ENCODE measurements at places on chromosomes 4 and X.

DNA sequence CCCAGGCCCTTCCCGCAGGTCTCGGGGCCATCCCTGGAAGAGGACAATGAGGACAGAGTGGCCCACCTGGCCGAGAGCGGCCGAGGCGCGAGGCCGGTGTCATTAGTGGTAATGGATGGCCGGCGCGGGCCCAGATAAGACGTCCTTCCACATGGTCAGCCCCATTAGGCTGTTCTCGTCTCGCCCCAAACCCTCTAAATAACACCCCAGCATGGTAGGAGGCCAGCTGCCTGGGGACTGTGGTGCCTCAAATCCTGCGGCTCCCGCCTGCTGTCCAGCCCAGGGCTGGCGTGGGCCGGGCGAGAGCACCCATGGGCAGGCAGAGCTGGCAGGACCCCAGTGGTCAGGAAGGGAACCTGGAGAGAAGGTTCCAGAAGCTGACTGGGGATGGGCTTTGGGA is 121.7 kb downstream of the FAM53A start:
- no peak for DNase-seq

DNA sequence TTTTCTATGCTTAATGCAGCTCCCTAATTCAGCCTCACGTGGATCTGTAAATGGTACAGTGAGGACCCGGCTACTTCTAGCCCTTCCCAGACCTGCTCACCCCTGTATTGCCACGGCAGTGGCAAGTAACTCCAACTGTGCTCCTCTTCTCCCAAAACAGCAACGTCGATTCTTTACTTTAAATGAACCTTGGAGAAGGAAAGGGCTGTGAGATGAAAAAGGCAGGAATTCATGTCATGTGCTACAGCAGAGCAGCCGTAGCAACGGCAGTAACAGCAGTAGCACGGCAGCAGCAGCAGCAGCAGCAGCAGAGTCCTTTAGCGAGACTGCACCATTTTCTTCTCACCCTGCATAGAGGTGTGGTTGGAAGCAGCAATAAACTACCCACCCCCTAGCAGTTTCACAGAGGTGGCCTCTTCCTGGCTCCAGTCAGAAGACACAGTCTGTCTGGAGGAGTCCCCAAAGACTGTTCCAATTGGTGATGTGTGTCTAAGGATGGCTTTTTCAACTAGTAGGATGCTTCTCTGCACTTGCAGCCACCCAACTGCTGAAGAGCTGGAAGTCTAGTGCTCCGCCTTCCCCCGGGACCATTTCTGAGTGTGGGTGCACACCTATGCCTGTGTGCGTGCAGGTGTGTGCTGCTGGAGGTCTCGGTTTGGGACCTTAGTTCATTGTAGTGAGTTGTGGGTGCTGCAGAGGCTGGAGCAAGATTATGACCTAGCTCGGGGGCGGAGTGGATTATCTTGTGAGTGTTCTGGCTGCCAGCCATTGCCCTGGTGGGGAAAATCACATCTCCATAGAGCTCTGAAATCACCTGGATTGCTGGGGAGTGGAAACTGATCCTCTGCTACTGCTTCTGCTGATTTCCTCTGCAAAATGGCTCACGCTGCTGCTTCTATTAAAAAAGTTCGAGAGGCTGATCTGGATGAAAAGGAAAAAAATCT is 67.2 kb downstream of the ANK2 start:
- DNase-seq: no peak

DNA sequence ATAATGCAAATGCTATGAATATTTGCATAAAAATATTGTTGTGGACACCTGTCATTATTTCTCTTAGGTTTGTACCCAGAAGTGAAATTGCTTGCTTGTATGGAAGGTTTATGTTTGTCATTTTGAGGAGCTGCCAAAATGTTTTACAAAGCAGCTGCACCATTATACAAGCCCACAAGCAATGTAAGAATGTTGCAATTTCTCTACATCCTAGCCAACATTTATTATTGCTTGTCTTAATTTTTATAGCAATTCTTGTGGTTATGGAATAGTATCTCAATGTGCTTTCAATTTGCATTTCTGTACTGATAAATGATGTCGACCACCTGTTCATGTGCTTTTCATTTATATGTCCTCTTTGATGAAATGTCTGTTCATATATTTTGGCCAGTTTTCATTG is 18.7 kb upstream of the RBMX start:
- no peak for DNase-seq

GRCh38 chr4:26330186-26330787 is 9.5 kb downstream of the RBPJ start:
- DNase-seq: peak; percentile 76

DNA sequence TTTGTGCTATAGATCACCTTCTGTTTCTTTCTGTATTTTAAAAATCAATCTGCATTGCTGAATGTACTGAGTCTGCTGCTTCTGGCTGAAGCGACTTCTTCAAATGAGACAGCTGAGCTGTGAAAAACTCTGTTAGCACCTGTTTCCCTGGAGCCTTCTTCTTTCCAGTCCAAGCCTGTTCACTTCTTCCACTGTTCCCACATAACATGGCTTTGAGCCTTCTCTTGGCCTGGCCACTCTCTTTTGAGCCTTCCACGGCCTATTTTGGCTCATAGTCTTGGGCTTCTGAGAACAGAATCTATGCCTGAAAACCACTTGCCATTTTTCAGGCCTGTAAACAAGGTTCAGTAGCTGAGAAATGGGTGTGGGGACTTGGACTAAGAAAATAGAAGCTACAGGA is 132.9 kb upstream of the IGFBP7 start:
- no peak for DNase-seq

DNA sequence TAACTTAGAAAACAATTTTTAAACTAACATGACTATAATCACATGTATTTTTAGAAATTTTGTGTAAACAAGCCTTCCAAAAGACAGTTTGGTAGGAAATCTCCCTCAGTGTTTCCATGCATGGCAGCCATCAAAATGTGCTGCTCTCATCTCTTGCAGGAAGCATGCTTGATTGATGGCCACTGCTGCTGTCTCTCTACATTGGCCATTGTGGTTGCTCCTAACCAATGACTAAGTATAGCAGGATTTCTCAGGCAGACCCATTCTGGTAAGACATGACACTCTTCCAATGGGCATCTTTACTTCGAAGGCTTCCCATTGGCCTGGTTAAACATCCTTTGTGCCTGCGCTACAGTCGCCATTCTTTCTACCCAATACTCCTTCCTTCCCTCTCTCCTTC is 78.9 kb upstream of the GUCY1A1 start:
- DNase-seq: no peak

DNA sequence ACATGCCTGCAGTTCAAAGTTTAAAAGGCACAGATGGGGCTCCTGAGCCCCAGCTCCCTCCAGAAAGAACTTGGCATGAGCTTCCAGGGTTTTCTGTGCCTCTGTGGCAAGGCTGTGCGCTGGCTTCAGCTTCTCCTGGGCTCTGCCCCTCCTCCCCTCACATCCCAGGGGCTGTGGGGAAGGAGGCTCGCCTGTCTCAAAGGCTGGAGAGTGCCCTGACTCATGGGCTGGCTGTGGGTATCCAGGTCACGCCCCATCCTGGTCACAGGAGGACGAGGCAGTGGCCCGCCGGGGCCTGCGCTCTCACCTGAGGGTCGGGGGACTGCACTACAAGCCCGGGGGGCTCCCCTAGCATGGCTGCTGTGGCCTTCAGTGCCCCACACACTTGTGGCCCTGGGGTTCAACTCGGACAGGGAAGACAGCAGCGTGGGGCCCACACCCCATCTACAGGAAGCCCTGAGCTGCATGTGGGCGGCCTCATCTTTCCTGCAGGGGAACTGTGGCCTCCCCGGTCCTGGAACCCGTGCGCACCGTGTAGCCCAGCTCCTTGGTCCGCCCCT is 17.9 kb downstream of the LRPAP1 start:
- DNase-seq: no peak

DNA sequence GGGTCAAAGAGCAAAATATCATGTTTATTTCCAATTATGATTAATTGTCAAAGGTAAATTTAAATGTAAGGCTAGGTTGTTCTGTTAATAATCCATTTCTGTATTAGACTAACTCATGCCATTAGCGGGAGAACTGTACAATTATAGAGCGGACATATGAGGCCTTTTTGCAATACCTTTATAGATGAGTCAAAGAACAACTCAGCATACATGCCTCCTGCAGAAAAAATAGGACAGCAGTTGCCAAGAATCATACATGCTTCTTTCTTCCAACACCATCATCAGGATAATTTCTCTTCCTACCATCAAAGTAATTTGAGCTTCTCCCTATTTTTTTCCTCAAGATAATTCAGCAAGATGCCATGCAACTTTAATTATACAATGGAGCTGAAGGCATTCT is 917.8 kb downstream of the ADGRL3 start:
- DNase-seq: no peak

GRCh38 chr4:16503421-16504100 is 277.3 kb upstream of the TAPT1 start:
- no peak for DNase-seq

DNA sequence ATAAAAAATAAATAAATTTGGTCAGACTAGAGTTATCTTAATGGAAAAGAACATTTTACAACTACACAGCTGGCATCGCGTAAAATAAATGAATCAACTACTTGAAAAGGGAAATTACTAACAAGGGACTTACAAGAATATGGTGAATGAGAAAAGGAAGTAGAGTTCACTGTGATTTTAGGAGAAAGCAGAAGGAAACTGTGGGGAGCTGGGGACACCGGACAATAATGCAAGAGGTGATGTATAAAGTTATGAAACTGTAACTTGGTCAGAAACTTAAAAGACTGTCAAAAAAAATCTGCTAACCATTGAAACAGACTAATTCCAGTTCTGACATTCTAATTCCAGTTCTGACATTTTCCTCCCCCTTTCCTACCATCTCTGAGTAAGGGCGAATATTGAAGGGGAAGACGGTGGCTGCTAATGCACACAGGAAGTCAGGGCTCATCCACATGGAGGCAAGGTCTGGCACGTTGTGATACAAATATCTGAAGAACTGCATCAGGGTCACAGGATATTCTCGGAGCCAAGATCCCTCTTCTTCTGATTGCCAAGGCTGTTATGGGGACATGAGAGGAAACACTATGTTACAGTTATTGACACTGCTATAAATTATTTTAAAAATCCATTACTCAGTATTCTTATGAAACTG is 170.5 kb downstream of the CDS1 start:
- DNase-seq: no peak

- no peak for DNase-seq
Measured at GRCh38 chr4:55169352-55169961, 44.1 kb upstream of the KDR start.

DNA sequence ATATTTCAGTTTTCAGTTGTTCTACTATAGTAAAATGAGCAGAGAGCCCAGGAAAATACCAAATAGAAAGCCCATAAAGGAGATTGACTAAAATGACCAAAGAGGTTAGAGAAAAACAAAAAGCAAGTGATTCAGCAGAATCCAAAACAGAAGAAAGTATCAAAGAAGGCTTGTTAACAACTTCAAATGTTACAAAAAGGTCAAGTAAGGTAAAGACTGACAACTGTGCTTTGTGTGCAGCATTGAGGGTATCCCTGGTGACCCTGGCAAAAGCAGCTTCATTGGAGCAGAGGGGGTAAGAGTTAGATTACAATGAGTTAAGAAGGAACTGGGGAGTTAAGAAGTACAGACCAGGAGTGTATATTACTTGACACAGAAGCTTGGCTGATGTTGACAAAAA is 317.9 kb downstream of the OPHN1 start:
- DNase-seq: no peak

GRCh38 chrX:119583431-119584059 is 9.2 kb downstream of the UBE2A start:
- DNase-seq: no peak

GRCh38 chrX:150477371-150477770 is 91.0 kb upstream of the MTM1 start:
- DNase-seq: no peak

DNA sequence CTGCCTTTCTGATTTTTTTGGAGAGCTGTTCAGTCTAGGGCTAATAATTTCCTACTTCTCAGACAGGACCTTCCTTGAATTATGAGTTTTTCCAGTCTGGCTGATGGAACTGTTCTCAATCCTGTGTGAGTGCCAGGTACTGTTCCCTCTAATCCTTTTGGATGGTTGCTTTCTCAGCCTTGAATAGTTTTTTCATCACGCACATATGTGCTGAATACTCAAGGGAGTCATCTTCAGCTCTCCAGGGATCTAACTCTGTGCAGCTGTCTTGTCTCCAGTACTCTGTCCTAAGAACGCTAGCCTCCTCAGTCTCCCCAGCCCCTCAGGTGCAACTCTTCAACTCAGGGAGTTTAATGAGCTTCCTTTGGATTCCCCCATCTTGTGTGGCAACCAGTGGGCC is 93.2 kb downstream of the GASK1B start:
- DNase-seq: peak; percentile 24

DNA sequence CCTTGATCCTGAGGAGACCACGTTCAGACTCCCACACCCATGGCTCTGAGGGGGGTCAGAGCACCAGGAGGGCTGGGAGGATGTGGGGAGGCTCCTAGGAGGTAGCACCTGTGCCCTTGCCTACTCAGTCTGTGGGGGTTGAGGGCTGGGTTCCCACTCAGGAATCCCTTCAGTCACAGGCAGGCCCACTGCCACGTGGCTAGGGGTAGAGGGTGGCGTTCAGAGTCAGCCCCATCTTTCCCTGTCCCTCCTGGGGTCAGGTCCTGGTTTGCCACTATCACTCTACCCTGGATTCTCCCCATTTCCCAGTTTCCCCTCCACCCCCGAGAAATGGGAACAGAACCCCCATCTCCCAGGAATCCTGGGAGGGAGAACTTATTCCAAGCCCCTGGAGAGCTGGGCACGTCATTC is 111.3 kb downstream of the PSAPL1 start:
- DNase-seq: no peak

- no peak for DNase-seq
Measured at GRCh38 chr4:64121803-64122202, 287.4 kb downstream of the TECRL start.

GRCh38 chr4:151957153-151957552 is 196.3 kb upstream of the GATB start:
- DNase-seq: no peak

DNA sequence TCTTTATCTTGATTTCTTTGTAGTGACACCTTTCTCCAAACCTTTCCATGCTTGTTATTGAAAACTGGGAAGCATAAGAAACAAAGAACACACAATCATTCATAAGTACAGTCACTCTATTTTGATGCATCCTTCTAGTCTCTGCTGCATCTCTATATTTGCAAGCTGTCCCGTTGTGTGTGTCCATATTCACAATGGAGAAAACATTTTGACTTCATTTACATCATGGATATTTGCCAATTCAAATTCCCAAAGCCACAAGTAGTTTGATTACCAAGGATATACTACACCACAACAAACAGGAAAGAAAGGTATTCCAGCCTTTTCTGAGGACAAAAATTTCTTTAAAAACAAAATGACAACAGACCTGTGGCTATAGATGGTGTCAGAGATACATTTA is 673.8 kb downstream of the STIM2 start:
- DNase-seq: no peak

GRCh38 chr4:65453398-65453797 is 216.9 kb downstream of the EPHA5 start:
- no peak for DNase-seq

GRCh38 chrX:153551135-153551534 is 33.7 kb downstream of the ATP2B3 start:
- peak; percentile 82 for DNase-seq

- peak; percentile 95 for DNase-seq
Measured at GRCh38 chr4:53541577-53542206, 49.6 kb downstream of the LNX1 start.

- DNase-seq: peak; percentile 15
Measured at GRCh38 chr4:174521800-174522182, 497 bp downstream of the HPGD start.

Data from GM23248 (cell line).